Foreskin fibroblast (primary cell): ENCODE measurements at places on chromosomes 6 and 20.
A peak's percentile ranks its signal among the peaks of the same experiment; 100 is the strongest.

DNA sequence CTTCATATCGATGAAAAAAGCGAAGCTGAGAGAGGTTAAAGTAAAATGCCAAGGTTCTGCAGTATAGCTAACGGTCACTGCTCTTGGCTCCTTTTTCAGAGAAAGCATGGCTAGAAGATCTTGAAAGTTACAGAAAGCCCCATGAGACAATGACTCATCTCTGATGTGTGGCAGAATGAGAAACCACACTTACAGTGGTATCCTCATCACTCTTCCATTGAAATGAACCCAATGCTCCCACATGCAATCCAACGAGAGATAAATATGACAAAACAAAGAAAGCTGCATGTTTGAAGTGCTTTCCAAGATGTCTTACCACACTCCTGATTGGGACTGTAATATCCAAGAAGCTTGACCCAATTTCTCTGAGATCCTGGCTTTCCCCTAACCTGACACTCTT, 694.9 kb downstream of the PRKN start:
- peak; percentile 61 for DNase-seq

DNA sequence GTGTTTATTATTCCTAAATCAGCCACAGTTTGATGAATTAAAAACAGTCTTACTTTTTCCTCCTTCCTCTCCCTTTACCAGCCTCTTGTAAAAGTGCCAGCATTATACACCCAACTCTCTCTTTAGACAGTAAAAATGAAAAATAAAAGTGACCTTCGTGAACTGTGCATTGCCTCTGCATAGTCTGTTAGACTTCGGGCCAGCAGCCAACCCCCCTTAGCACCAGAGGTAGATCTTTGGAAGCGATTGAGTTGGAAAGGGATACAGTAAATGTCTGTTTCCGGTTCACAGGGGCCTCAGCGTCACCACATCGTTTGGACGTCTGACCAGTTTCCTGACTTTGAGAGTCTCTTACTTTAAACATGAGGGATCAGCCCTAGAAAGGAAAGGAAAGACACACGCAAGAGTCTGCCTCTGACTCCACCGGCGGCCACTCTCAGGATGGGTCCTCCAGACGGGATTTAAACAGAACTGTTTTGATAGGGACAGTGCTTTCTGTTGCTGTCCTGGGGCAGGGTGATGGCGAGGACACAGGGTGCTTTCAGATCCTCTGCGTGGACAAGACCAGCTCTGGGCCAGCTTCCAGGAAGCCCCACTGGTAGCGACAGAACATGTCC, 206.6 kb upstream of the PREP start:
- no peak for DNase-seq

GRCh38 chr6:151869345-151869744, 61.9 kb downstream of the ESR1 start:
- peak; percentile 14 for DNase-seq

- no peak for DNase-seq
Observed at GRCh38 chr20:36349384-36350170, 43.4 kb downstream of the DLGAP4 start.

DNA sequence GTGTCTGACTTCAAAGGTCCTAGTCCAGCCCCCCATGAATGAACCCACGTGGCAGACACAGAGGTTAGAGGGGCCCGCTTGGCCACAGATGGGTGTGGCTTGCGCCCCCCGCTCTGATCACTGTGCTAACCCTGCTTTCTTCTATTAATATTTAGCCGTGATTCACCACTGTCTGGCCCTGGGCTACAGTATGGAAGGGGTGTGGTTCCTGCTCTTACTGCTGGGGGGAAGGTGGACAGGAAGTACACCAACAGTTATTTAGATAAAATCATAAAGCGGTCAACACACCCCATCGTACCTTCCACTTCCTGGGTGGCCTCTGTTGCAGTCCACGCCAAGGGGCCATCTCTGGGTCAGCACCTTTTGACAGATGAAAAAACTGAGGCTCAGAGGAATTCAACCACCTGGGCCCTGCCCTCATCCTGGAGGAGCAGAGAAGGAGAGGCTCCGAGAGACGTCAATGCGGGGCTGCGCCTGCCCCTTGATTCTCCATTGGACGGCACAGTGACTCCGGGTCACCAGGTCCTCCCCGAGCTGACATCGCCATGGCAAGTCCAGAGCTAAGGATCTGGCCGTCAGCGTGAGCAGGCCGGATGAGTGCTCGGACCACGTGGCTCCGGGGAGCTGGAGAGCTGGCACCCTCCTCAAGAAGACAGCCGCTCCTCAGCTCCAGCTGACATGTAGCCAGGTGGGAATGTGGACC, 206.3 kb downstream of the PREX1 start:
- peak; percentile 44 for DNase-seq

DNA sequence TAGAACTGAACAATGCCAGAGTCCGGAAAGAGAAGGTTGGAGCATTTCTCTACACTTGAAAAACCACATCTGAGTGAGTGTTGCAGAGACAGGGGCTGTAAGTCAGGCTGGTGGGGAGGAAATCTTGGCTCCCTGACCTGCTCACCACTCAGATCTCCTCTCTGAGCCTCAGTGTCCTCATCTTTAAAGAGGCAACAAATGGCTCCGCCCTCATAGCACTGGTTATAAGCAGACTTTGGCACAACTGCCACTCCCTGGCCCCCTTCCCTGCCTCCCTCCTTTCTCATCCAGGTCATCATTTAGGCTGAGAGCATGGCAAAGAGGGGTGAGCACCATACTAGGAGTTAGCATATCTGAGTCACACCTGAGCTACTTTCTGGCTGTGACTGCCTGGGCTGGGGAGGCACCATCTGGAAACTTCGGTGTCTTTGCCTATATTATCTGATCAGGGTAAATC, 10.6 kb downstream of the SIRPG start:
- no peak for DNase-seq

DNA sequence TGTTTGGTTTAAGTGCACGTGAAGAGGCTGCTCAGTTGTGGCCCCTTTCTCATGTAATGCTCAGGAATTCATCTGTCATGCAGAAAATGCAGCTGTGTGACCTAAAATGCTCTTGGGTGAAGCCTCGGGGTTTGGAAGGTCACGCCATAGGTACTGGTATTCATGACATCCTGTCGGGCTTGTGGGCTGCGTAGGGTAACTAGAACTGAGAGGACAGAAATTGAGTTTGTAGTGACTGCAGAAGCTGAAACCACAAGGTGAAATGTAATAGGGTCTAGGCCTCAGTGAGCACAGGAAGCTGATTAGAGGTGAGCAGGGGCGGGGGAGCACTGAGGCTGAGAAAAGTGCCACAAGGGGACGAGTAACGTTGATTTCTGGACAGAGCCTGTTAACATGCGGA, 128.8 kb downstream of the SOBP start:
- DNase-seq, result no peak

- no peak for DNase-seq
Observed at GRCh38 chr6:116277124-116277523, 2.6 kb downstream of the TSPYL1 start.

DNA sequence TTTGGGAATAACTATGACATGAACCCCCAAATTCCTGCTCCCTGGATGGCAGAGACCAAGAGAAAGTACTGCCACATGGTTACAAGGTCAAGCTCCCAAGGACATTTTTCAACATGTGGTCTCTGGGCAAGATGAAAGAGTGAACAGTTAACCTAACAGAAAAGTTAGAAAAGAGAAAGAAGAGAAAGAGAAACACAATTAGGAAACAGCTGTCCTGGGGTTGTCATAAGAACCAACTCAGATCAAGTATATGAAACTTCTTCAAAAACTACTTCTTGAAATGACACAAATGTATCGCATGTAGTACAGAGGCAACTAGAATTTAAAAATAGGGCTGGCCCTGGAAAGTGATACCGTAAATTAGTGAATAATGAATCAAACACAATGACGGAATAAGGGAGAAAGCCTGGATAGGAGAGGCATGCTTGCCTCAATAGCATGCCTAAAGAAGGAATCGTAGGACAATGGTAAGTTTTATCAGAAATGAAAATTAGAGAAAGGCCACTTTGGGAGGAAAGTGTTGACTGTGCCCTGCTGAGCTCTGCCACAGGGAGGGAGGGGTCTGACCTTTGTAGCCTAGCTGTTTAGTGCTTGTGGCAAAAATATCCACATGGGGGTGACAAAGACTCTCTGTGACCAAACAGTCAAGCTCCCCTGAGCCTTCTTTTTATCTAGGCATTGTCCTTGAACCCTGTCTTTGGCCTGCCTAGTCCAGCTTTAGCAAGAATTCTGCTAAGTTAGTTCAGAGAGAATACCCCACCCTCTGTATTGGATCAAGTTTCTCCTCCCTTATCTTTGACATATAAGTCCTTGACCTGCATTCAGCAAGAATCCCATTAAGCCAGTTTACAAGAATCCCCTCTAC, 4.3 kb upstream of the DCBLD1 start:
- no peak for DNase-seq

DNA sequence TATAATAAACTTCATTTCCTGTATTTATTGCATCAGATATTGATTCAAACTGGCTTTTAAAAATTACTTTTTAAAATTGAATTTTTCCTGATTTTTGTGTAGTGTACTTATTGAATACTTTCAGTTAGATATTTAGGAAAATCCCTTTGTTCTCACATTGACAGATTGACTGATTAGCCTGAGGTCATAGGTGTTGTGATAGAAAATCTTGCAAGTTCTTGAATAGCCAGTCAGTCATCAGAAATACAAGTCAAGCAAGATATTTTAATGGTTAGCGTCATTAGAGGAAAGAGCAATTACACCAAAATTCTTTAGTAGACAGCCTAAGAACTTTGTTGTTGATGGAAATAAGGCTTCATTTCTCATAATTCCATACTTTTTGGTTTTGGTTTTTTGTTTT, 3.4 kb upstream of the TMEM30A start:
- DNase-seq, result no peak

- DNase-seq, result no peak
Observed at GRCh38 chr6:135052939-135053338, 1.7 kb downstream of the HBS1L start.

DNA sequence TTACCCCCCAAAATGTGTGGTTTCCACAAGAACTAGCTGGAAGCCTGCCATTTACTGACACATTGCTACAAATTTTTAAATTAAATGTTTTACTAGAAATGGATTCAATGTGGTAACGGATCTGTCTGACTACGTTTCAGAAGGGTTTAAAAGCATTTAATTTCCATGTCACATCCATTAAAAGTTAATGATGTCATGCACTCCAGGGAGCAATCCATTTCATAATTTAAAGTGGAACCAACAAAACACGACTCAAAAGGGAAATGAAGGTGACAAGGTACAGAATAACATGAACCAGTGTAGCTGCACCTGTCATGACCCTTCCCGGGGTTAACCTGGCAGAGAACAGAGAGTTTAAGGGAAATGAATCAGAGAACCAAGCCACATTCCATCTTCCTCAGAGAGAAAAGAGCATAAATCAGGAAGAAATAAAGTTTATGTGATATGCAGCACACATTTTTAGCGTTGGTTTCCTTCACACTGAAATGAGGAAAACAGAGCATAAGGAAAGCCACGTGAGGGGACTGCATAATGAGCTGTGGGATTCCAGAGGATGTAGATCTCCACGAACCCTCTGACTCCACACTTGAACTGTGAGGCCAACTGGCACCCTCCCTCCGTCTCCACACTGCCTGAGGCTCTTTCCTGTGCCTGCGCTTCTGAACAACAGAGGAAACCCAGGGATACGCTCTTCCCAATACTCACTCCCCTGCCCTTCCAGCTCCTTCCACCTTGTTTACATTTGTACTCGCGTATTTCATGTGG, 170.3 kb upstream of the AHI1 start:
- DNase-seq, result peak; percentile 81

DNA sequence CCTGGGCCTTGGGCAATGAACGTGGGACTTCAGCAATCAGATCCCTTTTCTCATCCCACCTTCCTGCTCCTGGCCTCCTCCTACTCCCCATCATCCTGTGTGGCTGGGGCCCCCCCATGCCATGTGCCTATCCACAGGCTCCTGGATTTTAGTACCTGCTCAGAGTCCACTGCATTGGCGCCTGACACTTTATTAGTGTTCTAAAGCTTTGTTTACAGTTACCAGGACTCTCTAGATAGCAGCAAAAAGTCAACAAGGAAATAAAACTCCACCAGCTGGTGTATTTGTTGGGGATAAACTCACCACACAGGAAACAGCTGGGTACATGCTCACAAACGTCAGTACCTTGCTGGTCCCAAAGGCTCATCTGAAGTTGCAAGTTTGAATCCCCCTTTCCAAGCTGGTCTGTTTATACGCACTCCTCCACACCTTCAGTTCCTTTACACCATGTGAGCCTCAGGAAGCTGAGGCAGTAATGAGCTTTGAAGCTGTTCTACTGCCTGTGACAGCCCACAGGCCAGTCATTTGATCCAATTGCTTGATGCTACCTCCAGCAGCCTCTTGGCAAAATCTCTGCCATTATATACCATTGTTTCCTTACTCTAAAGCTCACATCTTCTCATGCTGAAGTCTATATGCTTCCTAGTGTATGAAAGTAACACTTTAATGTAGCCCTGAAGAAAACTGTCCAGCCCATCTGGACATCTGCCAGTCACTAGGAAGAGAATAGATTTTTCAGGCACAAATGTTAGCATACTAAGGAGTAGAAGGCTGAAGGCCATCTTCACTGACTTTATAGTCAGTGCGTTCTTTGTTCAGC, 76.6 kb downstream of the ANKEF1 start:
- no peak for DNase-seq
